ENCODE measurements at places on chromosomes 5 and 9.

DNA sequence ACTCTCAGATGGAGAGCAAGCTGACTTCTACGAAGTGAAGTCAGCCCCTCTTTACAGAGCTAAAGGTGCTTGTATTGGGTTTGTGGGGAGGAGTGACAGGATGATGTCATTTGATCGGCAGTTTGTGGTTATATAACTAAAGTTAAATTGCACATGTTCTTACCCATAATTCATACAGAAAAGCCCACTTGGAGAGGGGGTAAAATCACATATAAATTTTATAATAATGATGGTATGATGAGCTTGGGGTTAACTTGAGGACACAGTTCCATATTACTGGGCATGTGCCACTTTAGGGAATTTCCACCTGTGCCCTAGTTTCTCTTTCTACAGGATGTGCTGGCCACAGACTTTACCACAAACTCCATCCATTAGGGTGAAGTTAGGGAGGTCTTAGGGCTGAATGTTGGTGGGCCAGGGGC lies 1178.6 kb upstream of the CDH9 start:
- no peak for DNase-seq

- DNase-seq: no peak
These were observed 179.8 kb downstream of the DOCK8 start for GRCh38 chr9:394347-395052.

DNA sequence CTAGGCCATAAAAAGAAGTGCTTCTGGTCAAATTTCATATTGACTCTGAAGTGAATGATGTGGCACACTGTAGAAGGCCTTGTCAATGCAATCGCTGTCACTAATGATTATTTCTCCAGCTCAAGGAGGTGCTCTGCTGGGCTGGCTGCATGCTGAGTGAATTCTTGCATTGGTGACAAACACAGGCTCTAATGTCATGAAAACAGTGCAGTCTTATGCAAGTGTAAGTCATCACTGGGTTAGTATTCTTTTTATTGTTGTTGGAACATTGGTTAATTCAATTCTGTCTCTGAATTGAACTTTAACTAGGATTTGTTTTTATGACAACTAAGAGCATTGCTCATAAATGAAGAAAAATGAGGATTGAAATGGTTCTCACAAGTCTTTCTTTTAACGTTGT lies 57.3 kb upstream of the CD180 start:
- DNase-seq: no peak

DNA sequence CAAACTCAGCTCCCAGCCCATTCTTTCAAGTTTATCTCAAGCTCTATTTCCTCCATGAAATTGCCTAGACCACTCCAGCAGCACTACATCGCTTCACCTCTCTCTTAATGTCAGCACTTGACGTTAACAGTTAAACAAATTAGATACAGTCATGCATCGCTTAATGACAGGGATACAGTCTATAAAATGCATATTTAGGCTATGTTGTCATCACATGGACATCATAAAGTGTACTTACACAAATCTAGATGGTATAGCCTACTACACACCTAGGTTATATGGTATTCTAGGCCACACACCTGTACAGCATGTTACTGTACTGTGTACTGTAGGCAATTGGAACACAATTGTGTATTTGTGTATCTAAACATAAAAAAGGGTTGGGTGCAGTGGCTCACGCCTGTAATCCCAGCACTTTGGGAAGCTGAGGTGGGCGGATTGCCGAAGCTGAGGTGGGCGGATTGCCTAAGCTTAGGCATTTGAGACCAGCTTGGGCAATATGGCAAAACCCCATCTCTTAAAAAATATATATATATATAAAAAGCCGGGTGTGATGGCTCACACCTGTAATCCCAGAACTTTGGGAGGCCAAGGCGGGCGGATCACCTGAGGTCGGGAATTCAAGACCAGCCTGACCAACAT lies 13.4 kb upstream of the PCSK5 start:
- DNase-seq: no peak

DNA sequence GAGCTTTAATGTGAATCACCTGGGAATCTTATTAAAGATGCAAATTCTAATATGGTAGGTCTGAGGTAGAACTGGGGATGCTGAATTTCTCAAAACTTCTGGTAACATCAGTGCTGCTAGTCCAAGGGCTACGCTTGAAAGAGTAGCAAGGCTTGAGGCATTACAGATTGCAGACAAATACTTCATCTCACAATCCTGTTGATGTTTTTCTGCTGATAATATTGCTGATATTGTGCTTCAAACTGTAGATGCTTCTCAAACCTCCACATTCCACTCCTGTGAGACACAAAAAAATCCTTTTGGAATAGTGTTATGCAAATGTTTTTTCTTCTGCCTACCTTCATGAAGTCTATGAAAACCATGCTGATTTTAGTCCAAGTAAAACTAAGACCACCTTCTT lies 139.5 kb downstream of the SAXO1 start:
- DNase-seq: no peak

GRCh38 chr9:113600871-113601614 lies 137.5 kb downstream of the RGS3 start:
- no peak for DNase-seq

- no peak for DNase-seq
These were observed 18.4 kb upstream of the SCGB3A2 start for GRCh38 chr5:147859962-147860640.

- DNase-seq: no peak
These were observed 161.1 kb upstream of the CDH12 start for GRCh38 chr5:23014266-23014665.

- no peak for DNase-seq
These were observed 27.6 kb upstream of the ECM2 start for GRCh38 chr9:92563116-92564100.

DNA sequence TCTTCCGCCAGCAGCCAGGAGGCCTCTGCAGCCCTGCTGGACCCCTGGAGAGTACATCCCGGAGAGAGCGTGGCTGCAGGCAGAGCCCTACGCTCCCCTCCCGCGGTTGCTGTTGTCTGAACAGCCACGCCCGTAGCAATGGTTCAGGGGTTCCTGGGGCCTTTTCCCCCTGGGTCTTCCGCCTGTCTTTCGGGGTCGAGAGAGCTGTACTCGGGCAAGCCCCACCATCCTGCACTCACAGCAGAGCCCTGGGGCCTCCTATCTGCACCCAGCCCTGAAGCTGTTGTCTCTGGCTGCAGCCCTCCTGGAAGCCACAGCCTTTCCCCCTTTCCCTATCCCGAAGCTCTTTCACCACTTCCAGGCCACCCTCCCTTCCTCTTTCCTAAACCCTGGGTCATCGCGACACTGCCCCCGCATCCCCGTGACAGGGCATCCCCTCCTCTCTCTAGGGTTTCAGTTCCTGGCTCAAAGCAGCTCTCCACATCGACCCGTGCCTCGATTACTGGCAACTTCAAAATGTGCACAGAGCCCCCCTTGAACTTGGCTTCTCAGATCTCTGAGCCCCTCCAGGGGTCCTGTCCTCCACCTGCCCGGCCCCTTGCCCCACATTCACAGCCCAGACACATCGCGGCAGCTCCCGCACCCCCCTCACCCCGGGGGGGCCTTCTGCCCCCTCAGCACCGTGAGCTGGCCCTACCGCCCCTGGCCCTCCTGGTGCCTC lies 43.9 kb upstream of the CEP72 start:
- DNase-seq: no peak

DNA sequence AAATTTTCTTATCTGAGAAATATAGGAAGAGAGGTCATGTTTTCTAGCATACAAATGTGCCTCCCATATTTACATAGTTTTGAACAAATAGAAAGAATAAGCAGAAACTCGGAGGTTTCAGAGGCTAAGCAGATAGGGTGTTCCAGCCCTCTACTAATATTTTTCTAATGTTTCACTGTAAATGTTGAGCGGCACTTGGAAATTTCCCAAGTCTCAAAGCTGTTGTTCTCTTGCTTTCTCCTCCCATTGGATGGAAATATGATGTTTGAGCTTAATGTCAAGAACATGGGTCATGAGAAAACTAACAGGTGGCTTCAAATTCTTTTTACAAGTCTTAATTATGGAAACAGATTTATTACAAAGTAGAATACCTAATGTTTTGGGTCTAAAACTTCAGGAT lies 5.1 kb downstream of the SPINK1 start:
- no peak for DNase-seq

DNA sequence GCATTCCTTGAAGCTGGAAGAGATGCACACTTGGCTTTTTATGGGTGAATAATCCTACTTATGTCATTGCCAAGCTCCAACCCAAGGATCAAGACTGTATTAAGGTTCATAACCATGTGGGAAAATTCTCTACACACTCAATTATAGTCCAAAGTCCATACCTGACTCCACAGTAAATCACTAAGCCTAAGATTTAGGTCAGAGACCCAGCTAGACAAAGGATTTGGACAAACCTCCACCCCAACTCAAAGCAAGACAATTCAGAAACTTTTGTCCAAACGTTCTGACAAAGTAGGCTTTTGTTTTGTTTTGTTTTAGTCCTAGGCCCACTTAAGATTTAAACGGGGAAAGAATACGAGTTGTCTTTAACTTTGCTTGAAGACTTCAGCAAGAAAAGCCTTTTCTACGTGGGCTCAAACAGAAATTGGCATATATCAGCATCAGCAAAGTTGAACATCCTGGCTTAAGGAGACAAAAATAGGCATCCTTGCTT lies 1.7 kb downstream of the MEGF9 start:
- DNase-seq: no peak
